ENCODE measurements at places on chromosomes 4 and X.

- no peak for DNase-seq
These were observed 38.6 kb downstream of the PJA1 start for GRCh38 chrX:69126642-69127041.

DNA sequence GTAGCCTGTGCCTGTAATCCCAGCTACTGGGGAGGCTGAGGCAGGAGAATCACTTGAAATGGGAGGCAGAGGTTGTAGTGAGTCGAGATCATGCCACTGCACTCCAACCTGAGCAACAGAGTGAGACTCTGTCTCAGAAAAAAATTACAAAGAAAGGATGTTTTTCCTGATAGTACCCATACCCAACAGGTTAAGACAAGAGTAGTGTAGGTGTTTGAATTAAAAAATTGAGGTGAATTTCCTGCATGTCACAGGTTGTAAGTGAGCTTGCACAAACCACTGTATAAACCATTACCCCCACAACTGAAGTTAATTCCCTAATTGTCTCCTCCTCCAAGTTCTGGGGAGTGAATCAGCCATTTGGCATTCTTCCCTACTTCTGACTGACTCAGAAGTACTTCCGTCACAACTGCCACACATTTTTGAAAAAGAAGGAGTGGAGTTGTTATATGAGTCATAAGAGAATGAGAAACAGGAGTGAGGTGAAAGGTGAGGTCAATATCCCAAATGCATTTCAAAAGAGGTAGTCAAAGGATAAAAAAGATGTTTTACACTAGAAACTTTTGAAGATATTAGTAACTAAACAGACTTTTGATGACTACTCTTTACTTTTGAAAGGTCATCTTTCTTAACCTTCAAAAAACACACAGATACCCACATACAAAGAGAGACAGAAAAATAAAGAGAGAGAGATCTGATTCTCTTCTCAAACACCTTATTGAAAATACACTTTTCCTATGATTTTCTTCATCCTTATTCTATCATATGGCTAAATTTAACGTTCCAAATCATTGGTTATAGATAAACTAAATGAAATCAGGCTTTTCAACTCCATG lies 134.5 kb downstream of the BTC start:
- DNase-seq: no peak

DNA sequence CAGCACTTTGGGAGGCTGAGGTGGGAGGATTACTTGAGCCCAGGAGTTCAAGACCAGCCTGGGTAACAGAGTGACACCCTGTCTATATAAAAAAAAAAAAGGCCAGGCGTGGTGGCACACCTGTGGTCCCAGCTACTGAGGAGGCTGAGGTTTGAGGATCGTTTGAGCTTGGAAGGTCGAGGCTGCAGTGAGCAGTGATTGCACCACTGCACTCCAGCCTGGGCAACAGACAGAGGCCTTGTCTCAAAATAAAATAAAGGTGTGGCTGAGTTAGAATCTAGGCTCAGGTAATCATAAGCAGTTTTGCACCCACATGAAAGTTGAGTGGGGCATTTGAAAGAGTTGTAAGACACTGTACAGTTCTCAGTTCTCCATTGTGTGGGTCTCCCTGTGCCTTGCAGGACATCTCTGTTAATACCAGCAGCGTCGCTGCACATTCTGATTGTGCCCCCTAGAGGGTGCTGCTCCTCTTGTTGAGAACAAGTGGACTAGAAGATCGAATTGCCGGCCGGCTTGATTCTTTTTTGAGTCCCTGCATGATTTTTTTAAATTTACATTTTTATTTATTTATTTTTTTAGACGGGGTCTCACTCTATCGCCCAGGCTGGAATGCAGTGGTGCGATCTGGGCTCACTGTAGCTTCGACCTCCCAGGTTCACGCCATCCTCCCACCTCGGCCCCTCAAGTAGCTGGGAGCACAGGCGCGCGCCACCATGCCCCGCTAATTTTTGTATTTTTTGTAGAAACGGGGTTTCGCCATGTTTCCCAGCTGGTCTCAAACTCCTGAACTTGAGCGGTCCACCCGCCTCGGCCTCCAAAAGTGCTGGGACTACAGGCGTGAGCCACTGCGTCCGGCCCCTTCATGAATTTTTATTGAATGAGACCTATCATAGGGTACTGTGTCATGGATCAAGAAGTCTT lies 73.6 kb upstream of the RBMX start:
- peak; percentile 29 for DNase-seq

- no peak for DNase-seq
These were observed 32.6 kb downstream of the FRMPD3 start for GRCh38 chrX:107482046-107482445.

GRCh38 chr4:4575284-4576211 lies 33.7 kb upstream of the STX18 start:
- DNase-seq: peak; percentile 62

- DNase-seq: no peak
These were observed 1.3 kb downstream of the STOX2 start for GRCh38 chr4:183906489-183906738.

DNA sequence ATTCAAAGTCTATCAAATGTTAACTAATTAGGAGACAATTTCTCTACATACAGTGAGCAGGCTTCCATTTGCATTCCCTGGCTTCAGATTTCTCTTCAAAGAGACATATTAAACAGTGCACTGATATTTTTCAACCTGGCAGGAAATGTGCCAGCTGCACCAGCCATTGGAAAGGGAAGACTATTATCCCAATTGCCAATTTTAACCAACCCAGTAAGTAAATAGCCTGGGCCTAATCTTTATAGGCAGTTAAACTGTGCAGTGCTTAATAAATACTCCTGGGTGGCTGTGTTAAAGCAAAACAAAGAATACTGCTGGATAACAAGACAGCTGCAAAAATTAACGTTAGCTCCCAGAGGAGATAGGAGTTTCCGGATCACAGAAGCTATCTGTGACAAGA lies 111.9 kb upstream of the GALNT7 start:
- DNase-seq: no peak

DNA sequence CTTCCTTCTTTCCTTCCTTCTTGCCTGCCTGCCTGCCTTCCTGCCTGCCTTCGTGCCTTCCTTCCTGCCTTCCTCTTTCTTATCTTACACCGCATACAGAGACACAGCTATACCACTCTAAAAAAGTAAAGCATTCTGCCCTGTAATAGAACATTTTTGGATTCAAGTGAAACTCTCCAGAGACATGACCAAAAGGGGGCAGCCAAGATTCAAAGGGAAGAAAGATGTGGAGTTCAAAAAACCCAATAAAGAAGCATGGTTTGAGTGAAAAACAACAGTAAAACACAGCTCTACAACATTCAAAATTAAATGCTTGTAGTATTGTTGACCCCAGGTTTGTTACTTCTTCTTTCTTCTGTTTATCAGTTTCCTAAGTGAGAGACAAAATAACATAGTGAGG lies 914.9 kb upstream of the PCDH7 start:
- DNase-seq: no peak

DNA sequence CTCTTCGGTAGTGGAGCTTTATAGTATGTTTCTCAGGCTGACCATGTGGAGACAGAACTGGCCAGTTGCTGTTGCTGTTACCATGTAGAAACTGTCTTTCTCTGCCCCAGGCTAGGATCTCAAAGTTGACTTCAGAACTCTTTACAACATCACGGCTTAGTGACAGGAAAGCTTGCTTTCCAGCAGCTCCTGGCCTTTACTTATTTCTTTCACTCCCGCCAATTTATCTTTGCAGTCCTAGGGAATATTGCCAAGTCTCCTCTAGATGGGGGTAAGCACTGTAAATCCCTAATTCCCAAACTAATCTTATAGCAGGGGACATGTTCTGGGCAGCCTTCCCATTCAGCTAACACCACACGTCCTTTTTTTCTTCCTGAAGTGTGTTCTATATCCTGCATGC lies 631.6 kb downstream of the SPRY1 start:
- no peak for DNase-seq

GRCh38 chr4:141026900-141027299 lies 106.4 kb downstream of the RNF150 start:
- DNase-seq: no peak

DNA sequence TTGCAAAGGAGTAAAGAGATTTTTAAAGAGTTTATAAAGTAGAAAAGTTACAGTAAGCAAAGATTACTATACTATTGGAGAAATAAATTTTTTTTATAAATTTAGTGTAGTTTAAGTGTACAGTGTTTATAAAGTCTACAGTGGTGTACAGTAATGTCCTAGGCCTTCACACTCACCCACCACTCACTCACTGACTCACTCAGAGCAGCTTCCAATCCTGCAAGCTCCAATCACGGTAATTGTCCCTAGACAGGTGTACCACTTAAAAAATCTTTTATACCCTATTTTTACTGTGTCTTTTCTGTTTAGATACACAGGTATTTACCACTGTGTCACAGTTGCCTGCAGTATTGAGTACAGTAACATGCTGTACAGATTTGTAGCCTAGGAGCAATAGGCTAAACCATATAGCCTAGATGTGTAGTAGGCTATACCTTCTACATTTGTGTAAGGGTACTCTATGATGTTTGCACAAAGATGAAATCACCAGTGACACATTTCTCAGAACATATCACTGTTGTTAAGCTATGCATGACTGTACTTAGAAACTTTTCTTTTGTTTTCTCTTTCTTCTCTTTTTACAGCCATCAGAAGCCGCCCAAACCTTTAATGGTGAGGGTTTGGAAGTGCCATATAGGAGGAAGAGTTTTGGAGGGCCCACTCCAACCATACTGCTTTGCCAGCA lies 11.8 kb upstream of the SH3RF1 start:
- no peak for DNase-seq

DNA sequence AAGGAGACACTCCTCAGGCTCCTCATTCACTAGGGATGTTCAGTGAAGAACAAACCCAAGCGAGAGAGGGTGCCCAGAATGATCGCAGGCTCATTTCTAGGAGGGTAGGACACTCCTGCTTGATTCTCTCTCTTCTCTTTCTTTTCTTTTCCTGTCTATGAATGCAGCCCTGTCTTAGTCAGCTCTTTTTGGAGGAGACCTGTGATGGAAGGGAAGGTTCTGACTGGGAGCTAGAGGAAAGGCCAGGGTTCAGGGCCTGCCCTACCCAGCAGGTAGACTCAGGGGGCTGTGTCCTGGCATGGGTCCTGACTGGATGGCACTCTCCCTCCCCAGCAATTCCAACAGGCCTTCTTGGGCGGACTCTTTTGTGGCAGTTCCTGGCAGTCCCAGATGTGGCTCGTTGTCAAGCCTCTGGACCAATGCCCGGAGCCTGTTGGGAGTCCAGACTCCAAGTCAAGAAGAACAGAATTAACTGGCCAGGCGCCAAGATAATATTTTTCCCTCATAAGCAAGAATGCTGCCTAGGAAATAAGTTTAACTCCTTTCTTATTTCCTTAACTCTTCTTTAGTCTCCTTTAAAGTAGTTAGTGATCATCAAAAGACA lies 139.4 kb upstream of the SCML1 start:
- no peak for DNase-seq

- DNase-seq: no peak
These were observed 27.5 kb downstream of the LNX1 start for GRCh38 chr4:53563824-53564223.

DNA sequence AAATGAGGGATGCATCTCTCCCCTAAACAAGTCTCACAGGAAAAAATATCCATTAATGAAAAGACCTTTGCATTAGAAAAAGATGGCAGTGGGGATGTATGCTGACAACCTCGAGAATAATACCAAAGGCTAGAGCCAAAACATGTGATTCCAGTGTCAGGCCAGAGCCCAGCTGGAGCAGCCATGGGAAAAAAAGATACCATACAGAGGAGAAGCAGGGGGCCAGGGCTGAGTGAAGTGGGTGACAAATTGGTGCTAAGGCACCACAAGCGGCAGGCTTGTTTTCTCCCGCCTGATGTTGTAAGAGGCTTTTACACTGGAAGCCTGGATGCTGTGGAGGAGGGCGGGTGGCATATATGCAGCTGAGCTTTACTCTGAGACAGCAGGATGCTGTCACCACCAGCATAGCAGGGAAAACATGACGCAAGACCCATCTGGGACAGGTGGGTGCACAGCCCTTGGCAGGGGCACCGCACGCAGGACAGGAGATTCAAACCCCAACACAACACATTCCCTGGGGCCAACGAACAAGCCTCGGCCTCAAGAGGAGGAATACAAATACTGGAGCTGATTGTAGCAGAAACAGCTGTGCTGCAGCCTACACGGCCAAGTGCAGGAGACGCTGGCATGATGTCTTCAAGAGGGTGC lies 91.9 kb downstream of the TSPAN5 start:
- no peak for DNase-seq

GRCh38 chrX:30576881-30577280 lies 685 bp downstream of the TASL start:
- no peak for DNase-seq

DNA sequence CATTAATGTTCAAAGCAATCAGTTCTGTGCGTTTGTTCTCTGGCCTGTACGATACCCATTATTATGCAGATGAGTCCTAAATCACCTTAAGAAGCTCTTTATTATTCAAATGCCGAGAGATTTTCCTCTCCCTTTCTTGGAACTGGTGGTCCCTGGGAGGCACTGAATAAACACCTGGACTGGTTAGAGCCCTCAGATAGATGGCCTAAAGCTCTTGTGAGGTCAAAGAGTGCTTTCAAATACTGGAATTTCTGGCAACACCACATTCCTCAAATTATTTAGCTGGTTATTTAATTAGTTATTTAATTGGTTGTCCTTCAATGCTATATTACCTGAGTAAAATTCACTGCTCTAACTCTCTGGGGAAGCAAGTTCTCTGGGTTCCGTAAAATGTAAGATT lies 3.0 kb downstream of the ARHGEF38 start:
- no peak for DNase-seq

DNA sequence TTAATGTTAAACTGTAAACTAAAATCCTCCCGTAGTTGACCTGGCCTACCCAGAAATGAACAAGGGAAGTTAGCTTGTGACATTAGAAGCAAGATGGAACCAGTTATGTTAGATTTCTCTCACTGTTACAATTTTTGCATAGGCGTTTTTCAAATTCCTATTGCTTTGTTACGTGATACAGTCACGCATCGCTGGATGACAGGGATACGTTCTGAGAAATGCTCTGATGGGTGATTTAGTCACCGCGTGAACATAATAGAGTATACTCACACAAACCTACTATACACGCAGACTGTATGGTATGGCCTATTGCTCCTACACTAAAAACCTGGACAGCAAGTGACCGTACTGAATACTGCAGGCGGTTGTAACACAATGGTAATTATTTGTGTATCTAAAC lies 46.7 kb upstream of the PUDP start:
- DNase-seq: no peak

GRCh38 chrX:108699368-108699767 lies 37.0 kb downstream of the IRS4 start:
- DNase-seq: no peak

- DNase-seq: no peak
These were observed 495.9 kb upstream of the FSTL5 start for GRCh38 chr4:162659716-162660115.

DNA sequence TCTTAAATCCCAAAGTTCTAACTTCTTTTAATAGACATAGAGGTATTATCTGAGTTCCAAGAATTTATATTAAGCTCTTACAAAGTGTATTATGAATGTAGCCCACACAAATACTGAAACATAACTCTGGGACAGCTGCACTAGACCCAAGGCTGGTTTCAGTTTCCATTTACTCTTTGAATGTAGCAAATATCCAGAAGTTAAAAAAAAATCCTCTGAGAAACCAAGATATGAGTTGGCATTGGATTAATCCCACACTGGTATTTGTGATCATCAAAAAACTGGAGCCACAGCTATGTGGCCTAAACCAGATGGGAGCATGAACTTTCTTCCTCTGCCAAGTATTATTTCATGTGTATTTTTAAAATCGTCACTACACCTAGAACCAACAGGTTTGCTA lies 23.6 kb upstream of the SMPX start:
- no peak for DNase-seq

- DNase-seq: no peak
These were observed 61.3 kb upstream of the PRRG1 start for GRCh38 chrX:37287741-37288444.

GRCh38 chrX:72621625-72622485 lies 49.2 kb upstream of the HDAC8 start:
- DNase-seq: no peak

GRCh38 chr4:182449186-182449929 lies 206.2 kb downstream of the TENM3 start:
- DNase-seq: no peak

All from stimulated activated CD8-positive, alpha-beta memory T cell treated with anti-CD3 and anti-CD28 coated beads, Interleukin-4, amount 100 ng/mL, for 24 hours (primary cell).